ENCODE measurements at places on chromosomes 1 and 21.

DNA sequence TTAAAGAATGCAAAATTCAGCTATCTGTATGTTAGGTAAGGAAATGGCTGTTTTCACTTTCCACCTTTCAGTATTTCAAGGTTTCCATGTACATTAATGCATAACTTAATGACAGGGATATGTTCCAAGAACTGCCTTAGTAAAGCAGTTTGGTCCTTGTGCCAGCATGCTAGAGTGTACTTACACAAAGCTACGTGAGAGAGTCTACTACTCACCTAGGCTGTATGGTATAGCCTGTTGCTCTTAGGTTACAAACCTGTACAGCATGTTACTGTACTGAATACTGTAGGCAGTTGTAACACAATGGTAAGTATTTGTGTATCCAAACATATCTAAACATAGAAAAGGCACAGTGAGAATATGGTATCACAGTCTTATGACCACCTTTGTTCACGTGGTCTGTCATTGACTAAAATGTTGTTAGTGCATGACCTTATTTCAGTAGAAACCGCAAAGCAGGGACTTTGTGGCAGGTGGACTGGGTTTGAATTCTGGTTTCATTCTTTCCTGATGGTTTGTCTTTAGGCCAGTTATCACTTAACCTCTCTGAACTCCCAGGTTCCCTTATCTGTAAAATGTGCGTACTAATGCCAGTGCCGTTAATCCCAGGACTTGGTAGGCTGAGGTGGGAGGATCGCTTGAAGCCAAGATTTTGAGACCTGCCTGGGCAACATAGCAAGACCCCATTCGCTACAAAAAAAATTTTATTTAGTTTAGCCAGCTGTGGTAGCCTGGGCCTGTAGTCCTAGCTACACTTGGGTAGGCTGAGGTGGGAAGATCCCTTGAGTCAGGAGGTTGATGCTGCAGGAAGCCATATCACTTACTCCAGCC lies 4.9 kb downstream of the SMYD2 start:
- no peak for DNase-seq

- peak; percentile 72 for DNase-seq
Observed at GRCh38 chr21:42513985-42514882, 582 bp downstream of the SLC37A1 start.

GRCh38 chr1:208251015-208251414 lies 6.8 kb upstream of the PLXNA2 start:
- no peak for DNase-seq

- no peak for DNase-seq
Observed at GRCh38 chr1:190494451-190494850, 16.8 kb upstream of the BRINP3 start.

GRCh38 chr21:42965211-42965560 lies 9.2 kb upstream of the PKNOX1 start:
- no peak for DNase-seq

DNA sequence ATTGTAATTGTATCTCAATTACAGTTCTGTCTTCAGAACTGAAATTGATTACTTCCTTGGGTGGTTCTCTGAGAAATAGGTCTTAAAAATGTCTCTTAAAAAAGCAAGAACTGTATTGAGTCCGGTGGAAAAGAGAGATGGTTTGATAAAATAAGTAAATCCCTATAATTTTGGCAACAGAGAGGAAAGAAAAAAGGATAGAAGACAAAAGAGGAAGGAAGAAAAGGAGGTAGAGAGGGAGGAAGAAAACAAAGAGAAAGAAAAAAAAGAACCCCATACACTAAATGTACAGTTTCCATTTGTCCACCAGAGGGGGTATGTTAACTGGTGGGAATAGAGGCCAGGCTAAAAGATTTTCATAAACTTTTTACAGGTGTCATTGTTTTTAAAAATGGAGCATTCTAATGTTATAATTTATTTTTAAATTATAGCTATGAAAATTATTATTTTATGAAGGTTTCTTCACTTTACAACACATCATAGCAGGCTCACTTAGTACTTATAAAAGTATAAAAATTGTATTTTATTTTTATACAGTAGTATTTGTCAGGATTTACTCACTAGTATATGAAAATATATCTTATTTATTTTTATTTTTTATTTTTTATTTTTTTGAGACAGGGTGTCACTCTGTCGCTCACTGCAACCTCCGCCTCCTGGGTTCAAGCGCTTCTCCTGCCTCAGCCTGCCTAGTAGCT lies 2.1 kb upstream of the UBE2T start:
- no peak for DNase-seq

GRCh38 chr1:158328426-158328825 lies 2.9 kb downstream of the CD1B start:
- DNase-seq: no peak

- DNase-seq: no peak
Observed at GRCh38 chr1:29984166-29984861, 739.1 kb downstream of the MATN1 start.

Data from head of caudate nucleus (tissue), 42 donors.